Inflammatory macrophage treated with lipopolysaccharide for 1 hour (primary cell): ENCODE measurements at places on chromosomes 4 and X.

DNA sequence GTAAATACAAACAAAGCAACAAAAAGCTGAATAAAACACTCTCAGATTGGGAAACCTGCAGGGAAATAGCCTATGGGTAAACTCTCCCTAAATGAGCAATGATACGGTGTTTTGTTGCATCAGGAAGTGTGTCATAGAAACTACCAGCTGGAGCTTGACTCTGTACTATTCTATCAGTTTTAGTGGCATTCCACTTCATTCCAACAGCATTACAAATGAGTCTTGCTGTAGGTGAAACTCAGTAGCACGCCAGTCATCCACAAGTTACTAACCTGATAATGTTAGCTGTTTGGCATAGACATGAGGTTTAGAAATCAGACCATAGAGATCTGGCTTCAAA is 24.9 kb downstream of the FGFBP1 start:
- no peak for DNase-seq

DNA sequence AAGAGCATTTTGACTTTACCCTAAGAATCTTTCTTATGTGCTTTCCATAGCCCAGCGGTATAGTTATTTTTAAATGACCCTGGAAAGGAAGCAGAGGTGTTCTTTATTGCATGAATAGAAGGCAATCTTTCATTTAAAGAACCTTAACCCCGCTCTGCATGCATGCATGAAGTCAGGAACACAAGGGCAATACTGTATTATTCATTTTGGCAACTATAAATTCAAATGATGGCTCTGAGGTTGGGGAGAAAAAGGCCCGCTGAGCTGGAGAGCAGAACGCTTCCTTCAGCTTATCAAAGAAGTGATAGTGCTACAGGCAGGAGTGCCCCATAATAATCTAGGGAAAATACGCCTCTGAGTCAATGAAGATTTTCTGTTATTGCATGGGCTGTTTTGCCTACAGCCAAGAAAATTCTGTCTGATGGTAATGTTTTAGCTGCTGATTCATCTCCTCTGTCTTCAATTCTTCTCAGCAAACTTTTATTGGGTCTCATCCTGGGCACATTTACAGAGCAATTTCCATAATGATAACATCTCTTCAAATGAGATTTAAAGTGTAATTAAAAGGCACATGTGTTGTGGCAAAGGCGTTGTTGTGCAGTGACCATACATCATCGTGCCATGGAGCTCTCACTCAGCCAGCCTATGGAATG is 452.2 kb upstream of the FTHL17 start:
- no peak for DNase-seq

GRCh38 chr4:186587416-186588018 is 32.1 kb upstream of the MTNR1A start:
- peak; percentile 12 for DNase-seq

DNA sequence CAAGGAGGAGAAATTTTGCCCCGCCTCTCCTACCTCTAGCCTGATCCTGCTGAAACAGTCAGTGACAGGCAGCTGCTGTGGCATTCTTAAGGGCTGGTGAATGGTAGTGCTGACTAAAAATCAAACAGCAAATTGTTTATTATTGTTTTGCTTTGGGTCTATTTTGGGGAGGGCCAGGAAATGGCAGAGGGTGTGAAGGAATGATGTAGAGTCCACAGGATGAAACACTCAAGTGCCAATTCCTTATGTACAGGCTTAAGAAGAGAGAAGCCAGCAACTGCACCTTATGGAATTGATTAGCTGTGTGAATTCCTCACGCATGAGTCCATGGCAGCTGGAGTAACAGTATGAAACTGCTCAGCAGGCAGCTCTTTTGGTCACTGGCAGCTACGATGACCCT is 39.7 kb downstream of the VEGFC start:
- DNase-seq = no peak

GRCh38 chr4:128163177-128164117 is 102.3 kb downstream of the LARP1B start:
- DNase-seq = no peak

DNA sequence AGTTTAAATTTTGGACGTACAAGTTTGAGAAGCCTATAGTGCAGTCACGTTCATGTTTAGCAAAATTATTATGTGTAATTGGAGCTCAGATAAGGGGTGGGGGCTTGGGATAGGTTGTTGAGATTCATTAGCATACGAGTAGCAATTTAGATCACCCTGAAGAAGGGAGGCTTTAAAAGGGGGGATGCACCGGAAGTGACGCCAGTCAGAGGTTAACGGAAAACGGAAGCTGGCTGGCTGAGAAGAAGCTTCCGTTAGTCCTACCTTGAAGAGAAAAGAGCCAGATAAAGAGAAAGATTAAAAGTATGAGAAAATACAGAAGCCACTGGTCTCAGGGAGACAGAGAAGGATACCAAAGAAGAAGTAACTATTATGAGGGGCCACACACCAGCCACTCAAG is 1.1 kb upstream of the NXT2 start:
- DNase-seq = no peak

GRCh38 chrX:48076343-48076742 is 4.9 kb upstream of the ZNF630 start:
- DNase-seq = no peak

- no peak for DNase-seq
Measured at GRCh38 chrX:81874807-81875206, 672.9 kb downstream of the SH3BGRL start.

DNA sequence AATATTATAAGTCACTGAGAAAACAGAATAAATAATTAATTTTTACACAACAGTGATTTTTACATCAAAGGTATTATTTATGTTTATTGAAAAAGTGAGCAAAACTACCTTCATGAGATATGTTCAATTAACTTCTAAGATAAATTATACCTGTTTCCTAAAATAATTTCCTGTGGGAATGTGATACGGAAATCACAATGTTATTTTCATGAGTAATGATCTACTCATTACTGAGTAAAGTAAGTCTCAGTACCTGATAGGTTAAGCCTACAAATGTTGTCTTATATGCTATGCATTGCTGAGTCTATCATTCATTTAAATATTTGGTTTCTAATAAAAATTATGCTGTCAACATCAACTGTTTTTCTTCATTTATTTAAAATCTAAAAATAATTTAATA is 324.0 kb downstream of the STPG2 start:
- DNase-seq = no peak

GRCh38 chrX:150752124-150752523 is 58.9 kb downstream of the MTMR1 start:
- DNase-seq = no peak

DNA sequence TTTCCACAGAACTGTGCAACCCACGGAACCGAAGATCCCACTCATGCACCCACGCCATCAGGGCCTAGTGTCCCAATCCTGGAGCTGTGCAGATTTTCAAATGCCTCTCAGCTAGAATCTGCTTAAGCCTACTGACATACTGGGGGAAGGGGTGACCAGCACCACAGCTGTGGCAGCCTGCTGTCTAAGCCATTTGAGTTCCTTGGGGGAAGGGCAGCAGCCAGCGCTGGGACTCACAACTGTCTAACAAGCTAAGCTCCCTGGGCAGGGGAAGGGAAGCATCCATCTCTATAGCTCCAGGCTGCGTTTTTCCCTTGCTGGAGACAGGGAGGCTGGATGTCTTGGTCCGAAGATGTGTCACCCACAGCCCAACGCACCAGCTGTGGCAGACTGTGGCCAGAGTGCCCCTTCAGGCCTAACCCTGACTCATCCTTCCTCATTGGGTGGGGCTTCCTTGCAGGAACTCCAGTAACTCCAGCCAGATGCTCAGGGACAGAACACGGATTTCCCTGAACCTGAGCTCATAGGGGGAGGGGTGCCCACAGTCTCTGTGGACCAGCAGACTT is 194.8 kb downstream of the CHRDL1 start:
- no peak for DNase-seq

DNA sequence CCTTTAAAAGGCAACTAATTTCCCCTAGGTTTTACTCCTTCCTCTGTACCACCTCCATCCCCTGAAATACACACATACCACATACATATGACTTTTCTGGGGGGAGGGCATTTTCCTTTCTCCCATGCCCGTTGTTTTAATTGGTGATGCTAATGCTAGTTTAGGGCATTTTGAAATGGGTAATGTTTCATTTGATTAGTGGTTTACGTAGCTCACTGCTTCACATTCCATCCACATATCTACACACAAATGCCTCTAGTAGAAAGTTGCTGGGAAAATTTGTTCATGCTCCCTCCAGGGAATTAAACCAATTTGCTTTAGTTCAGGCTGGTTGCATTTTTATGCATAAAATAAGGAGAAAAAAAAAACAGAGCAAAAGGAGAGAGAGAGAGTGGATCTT is 231.2 kb downstream of the FRAS1 start:
- no peak for DNase-seq

DNA sequence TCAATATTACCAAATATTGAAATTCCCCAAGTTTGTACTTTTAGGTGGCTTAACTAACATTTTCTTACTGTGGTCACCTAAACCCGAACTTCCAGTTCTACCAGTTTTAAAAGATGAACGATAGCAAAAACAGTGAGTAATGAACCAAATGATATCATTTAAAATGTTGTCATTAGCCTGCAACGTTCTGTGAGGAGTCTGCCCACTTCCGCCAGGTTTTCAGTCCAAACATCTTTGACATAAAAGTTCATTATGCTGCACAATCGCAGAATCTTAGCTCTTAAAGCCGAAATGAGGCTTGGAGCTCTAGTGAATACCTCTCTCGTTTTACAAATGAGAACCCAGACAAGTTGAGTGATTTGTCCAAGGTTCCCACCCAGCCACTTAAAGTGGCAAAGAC is 762 bp downstream of the PIGA start:
- DNase-seq = peak; percentile 39

GRCh38 chrX:3520458-3520857 is 174.0 kb upstream of the MXRA5 start:
- no peak for DNase-seq

DNA sequence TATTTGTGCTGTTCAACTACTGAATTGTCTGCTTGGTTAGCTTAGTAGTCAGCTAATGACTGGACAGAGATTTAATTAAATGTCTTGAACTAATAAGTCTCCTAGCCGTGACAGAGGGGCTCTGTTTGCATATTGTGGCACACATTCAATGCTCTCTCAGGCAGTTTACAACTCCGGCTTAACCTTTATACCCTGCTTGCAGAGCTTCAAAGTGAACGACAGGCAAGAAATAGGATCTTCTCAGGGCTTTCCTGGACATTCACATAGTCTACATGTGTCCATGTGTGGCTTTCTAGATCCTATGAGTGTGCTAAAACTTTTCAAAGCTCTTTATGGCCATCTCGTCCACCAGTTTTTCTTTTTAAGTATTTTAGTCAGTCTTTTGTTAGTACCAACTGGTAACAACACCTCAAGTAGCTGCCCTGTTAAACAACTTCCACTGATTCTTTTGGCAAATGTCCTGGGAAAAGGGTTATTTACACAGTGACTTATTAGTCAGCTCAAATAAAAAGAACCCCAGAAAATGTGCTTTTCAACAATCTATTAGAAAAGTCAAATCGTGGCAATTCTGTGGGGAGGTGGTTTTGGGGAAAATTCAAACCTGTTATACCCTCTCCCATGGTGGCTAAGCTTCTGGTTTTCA is 28.6 kb downstream of the OR13H1 start:
- DNase-seq = no peak
